GM12864 (cell line): ENCODE measurements at places on chromosomes 1 and 21.

DNA sequence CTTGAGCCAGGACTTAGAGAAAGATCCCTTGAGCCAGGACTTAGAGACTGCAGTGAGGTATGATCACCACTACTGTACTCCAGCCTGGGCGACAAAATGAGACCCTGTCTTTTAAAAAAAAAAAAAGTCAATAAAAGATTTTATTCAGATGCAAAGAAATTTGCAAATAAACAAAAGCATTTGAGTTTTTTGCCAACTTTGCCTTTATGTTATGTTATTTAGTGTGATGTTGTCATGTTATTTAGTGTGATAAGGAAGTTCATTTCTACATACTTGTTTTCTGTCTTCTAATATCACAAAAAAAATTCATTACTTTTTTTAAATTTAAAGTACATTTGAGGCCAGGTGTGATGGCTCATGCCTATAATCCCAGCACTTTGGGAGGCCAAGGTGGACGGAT is 9.0 kb downstream of the RAD54L start:
- no peak for DNase-seq

DNA sequence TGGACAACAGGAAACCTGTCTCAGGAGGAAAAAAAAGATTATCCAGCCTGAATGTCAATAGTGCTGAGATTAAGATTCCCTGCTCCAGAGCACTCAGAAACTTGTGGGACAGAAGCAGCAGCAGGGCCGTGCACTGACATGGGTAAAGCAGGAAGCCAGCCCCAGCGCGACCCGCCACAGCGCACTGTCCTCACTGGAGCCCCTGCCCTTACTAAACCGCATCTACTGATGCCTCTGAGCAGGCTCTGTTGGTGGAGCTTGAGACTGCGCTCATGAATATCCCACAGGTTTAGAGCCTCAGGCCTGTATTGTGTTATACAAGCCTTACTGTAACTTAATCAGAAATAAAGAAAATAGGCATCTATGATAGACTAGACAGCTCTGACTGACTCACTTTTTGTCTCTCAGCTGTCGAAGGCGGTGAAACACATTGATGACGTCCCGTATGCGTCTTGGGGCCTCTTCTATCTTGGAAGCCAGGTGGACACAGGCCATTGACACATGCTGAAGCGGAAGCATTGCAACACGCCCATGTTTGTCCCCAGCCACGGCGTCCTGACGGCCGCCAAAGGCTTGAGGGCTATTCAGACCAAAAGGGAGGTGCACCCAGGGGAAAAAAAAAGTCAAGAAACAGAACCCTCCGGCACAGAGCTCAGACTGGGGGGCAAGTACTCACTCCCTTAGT is 1.2 kb downstream of the CCNL2 start:
- no peak for DNase-seq

DNA sequence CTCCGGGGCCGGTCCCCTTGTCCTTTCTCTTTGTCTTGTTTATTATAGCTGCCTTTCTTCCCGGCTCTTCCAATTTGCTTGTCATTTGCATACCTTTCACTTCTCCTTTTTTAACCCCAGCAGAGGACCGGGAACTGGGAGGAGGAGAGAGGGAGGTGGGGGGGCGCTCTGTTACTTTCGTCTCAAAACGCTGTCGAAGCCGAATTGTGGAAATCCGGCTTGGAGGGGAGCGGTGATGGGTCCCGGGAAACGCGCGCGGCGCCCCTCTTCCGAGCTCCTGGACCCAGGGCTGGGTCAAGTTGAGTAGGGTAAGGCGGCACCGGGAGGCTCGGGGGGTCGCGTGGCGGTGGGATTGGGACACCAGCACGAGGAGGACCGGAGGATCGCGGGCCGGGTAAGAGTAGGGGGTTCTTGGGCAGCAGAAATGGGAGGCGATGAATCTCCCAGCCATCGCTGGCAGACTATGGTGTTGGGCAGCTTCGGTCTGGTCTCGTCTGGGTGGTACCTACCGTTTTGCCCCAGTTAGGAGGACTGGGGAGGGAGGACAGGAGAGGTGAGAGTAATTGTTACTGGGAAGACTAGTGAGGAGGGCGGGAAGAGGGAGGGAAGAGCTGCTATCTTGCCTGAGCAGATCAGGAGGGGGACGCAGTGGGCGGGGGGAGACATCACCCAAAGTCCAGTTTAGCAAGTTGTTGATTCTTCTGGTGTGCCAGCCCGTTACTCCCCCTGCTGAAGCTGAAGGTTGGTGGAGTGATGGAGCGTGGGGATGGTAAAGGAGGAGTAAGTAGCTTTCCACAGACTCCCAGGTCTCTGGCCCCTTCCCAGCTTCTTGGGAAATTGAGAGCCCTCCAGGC is 1.5 kb downstream of the PROX1 start:
- DNase-seq, result no peak

GRCh38 chr1:235266325-235266724 is 61.7 kb downstream of the ARID4B start:
- DNase-seq, result no peak

DNA sequence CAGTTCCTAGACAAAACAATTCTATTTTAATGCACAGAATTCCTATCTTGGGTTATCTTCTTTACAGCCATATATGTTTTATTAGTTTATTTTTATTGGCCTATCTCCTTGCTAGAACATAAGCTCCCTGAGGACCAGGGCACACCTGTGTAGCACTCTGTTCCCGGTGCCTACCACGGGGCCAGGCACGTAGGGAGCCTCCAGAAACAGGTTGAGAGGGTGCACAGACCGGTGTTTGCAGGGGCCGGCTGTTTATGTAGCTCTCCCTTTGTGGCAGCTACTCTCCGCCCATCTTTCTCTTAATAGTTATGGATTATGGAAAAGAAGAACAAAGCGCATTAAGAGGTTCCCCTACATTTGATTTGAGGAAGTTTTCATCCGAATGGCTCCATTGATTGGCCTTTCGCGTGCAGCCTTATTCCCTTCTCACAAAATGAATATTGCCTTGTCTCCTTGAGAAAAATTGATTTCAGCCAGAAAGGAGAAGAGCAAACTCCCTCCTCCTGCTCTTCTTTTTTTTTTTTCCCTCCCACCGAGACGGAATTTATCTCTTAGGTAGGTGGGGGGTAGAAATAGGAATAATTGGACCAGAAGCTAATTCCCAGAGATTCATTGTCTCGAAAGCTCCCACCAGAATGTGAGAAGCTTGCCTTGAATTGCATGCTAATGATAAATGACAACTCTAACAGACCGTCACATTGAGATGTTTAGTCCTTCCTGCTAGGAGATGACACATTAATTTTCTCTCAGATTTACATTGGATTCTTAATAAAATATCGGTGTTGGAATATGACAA is 447.4 kb downstream of the CAMTA1 start:
- no peak for DNase-seq
